ENCODE measurements at places on chromosomes 1 and 21.
A peak's percentile ranks its signal among the peaks of the same experiment; 100 is the strongest.

DNA sequence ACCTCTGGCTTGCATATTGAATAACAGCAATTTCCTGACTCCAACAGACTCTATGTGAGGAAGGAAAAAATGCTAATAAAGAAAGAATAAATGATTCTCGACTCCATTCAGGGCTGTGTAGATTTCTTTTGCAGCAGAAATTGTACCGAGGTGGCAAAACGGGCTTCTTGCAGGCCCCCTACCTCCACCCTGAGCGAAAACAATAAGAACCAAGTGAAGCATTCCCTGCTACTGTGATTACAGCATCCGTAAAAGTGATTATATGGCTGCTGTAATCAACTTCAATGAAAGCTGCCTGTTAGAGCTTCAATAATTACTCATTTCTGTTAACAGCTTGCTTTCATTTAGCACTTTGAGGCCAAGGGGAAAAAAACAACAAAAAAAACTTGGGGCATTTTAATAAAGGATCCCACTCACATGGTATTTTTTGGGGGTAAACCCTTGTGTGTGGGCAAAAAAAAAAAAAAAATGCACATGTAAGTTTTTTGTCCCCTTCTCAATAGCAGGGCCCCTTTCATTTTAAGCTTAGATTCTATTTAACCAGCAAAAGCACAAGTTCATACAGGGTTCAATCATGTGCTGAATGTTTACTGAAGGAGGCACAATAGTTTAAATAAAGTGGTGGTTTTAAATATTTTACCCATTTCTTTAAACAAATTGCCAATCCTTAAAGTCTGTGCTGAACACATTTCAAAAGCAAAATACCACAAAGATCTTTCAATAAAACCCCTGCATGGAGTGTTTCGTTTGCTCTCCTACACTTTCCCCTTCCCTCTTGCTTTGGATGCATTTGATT lies 271.6 kb downstream of the LMO4 start:
- no peak for DNase-seq

GRCh38 chr1:26978901-26979300 lies 14.6 kb upstream of the TRNP1 start:
- no peak for DNase-seq

- DNase-seq, result no peak
These were observed 146.4 kb upstream of the ATP1B1 start for GRCh38 chr1:168960114-168960513.

- no peak for DNase-seq
These were observed 73.5 kb downstream of the ZNF644 start for GRCh38 chr1:90948301-90948700.

DNA sequence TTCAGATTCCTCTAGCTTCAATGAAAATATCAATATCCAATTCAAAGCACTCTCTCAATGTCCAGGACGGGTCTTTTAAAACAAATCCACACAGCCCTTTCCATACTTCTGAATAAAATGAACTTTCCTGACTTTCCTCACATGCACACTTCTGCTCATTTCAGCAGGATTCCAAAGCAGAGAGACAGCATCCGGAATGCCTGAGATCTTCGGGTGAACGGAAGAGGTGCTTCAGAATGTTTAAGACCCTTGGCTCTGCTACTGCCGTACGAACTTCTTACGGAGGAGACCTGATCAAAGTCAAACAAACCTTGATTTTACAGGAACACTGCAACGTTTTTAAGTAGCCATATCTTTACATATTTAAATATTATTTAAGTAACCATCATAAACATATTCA lies 245.7 kb downstream of the PTBP2 start:
- no peak for DNase-seq

- no peak for DNase-seq
These were observed 2.5 kb upstream of the PADI6 start for GRCh38 chr1:17369466-17369865.

GRCh38 chr1:154453574-154454352 lies 48.3 kb upstream of the TDRD10 start:
- peak; percentile 43 for DNase-seq

- no peak for DNase-seq
These were observed 48.9 kb downstream of the AGPAT3 start for GRCh38 chr21:43913928-43914327.

GRCh38 chr21:45636951-45637646 lies 6.4 kb upstream of the PCBP3 start:
- DNase-seq, result no peak

DNA sequence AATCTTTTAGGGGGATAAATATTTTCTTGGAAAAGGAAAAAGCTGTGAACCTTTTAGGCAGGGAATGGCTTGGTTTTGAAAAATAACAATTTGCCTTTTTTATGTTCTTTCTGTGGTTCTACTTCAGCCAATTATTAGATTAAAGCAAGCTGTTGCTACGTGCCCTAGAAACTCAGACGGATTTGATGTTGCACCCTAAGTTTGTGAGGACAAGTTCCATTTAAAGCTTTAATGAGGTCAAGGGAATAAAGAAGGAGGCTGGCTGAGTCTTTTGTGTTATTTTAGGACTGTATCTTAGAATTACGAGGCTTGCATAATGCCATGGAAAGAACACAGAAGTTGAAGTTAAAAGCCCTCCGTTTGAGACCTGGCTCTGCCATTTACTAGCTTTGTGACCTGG lies 216.9 kb downstream of the NUF2 start:
- no peak for DNase-seq

DNA sequence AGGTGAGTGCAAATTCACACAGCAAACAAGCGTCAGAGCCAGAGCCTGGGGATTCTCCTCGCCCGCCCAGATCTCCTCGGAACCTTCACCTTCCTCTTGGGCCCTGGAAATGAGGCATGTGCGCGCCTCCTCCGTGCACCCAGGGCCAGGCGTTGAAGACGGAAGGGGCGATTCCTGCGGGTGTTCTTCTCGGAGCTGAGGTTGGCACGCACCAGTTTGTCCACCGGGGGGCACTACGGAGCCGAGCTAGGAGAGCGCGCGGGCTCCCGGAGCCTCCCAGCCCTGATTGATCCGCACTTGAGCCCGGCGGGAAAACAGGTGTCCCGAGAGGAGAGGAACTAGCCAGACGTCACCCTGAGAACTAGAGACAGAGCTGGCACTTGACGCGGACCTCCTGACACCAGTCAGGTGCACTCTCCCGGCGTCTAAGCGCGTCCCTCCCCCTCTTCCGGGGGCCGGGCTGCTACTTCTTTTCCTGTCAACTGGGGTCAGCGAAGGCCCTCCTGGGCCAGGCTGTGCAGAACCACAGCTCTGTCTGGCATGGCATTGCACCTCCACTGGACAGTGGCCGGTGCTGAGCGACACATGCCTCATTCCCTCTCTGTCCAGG lies 18.3 kb upstream of the SERINC2 start:
- DNase-seq, result peak; percentile 93

DNA sequence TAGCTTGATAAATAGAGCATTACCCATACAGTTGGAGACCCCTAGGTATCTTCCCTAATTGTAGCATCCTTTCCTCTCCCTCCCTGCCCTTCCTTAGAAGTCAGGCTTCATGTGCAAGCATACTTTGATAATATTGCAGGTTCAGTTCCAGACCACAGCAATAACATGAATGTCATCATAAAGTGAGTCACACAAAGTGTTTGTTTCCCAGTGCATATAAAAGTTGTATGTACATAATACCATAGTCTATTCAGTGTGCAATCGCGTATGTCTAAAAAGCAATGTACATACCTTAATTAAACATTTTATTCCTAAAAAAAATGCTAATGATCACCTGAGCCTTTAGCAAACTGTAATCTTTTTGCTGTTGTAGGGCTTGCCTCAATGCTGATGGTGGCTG lies 33.4 kb upstream of the KAZN start:
- no peak for DNase-seq

GRCh38 chr1:230231774-230232145 lies 164.7 kb downstream of the GALNT2 start:
- peak; percentile 39 for DNase-seq

DNA sequence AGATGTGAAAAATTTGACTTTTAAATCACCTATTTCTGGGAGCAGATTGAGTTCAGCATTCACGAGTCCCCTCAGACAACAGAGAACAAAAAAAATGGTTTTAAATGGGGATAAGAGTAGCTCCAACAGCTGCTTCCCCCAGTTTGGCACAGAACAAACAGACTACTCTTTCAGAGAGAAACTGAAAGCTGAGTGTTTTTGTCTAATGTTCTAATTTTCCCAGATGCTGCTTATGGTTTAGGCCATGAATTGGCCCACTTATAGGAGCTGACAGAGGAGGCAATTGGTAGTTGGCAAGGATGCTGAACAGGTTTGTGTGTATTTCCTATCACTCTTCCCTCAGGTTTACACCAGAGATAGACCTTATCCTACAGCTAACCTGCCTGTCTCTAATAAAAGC lies 1637.4 kb upstream of the PRMT6 start:
- no peak for DNase-seq

GRCh38 chr1:116971258-116971860 lies 30.2 kb upstream of the CD101 start:
- DNase-seq, result no peak

DNA sequence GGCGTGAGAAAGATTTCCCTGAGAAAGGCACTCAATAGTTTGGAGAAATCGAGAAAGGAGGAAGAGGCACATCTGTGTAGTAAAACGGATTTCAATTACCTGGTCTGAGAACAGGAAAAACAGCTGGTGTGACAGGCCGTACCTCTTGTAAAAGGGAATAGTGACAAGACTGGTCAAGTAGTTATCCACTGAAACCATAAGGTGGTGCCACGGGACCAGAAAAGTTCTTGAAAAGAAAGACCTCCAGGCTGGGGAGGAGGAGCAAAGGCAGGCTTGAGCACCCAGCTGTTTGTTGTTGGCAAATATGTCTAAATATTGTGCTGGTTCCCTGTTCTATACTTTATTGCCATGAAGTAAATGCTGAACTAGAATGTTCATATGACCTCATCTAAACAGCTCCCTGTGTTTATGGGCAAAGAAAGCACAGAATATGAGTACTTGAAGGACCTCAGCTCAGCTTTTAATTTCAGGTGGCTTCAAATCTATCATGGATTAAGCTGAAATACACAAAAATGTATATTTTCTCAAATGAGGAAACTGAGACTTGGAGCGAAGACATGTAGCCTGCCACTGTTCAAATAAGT lies 4.0 kb downstream of the HAO2 start:
- no peak for DNase-seq

GRCh38 chr1:215287362-215287761 lies 204.8 kb downstream of the KCNK2 start:
- DNase-seq, result no peak

GRCh38 chr1:18929686-18930085 lies 26.8 kb downstream of the IFFO2 start:
- DNase-seq, result no peak

DNA sequence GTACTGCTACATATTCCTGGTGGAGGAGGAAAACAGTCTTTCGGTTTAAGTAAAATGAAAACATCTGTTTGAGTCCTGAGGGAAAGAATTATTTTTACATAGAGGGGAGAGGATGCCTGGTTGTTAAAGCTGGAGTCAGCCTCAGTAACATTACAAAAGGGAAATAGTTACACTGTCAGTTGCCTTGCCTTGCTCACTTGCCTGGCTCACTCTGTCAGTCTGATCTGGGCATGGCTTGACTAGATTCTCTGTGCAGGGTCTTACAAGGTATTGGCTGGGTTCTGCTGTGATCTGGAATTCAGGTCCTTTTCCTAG lies 8.4 kb upstream of the UBE2U start:
- DNase-seq, result no peak

DNA sequence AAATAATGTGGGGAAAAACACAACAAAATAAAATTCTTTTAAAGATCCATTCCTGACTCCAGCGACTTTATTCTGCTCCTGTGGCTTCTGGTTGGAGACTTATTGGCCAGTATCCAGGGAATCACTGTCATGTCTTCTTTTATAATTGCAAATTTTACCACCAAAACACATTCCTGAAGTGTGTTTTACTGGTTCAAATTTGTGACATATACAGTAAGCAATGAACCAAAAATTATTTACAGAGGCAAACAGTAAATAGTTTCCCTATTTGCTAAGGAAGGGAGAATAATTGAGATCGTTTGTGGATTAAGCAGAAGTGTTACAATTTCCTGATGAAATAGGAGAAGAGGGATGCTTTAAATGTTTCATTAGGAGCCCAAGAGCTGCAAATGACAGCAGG lies 118.7 kb downstream of the ZNF281 start:
- DNase-seq, result no peak

- no peak for DNase-seq
These were observed 127.3 kb upstream of the APP start for GRCh38 chr21:26297851-26298250.

GRCh38 chr21:33896691-33897090 lies 18.9 kb downstream of the ATP5PO start:
- DNase-seq, result no peak

DNA sequence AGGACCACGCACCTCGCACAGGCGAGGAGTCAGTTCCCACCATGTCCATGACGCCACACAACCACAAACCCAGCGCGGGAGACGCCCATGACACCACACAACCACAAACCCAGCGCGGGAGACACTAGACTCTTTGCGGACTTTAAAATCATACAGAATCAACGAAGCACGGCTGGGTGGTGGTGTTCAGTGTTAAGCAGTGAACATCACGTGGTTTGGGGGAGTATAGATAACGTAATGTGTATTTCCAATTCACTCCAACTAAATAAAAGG lies 19.2 kb downstream of the PTTG1IP start:
- DNase-seq, result no peak

DNA sequence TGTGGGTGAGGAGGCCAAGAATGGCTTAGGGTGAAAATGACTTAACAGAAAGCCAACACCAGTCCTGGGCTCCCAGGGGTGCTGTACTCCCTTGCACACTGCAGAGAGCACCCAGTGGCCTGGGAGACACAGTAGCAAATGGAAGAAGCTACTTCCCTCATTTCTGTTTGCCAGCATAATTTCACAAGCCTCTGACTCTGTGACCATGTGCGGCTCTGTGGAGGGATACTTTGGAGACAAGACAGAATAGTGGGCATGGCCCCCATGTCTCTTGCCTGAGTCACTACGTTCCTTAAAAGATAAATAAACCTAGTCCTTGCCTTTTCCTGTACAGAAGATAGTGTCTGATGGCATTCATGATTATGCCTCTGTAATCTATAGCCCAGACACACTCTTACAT lies 38.1 kb downstream of the TRIM62 start:
- no peak for DNase-seq
